ENCODE measurements at places on chromosomes 16 and 17.

GRCh38 chr17:29619251-29619650 lies 3.5 kb downstream of the CORO6 start:
- DNase-seq, result peak; percentile 12

GRCh38 chr17:46191322-46192188 lies 1.7 kb downstream of the KANSL1 start:
- peak; percentile 72 for DNase-seq

DNA sequence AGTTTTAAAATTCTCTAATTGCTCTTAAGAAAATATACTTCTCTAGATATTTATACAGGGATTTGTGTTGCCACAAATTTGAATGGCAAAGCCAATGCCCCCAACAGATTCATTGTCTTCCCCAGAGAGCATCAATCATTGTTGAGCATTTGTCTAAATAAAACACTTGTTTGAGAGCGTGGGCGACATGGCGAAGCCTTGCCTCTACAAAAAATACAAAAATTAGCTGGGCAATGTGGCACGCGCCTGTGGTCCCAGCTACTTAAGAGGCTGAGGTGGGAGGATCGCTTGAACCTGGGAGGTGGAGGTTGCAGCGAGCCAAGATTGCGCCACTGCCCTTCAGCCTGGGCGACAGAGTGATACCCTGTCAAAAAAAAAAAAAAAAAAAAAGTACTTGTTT lies 13.4 kb upstream of the SRSF1 start:
- DNase-seq, result no peak

- no peak for DNase-seq
Measured at GRCh38 chr17:29237476-29238132, 9.1 kb upstream of the CRYBA1 start.

DNA sequence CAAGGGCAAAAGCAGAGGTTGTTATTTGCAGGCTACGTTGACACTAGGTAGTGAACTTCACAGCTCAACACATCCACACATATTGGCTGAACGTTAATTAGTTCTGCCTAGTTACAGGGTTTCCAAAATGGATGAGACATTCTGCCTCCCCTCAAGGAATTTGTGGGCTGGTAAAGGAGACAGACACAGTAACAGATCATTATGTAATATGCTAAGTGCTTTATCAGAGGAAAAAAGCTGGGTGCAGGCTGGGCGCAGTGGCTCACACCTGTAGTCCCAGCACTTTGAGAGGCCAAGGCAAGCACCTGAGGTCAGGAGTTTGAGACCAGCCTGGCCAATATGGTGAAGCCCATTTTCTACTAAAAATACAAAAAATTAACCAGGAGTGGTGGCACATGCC lies 26.2 kb downstream of the BMERB1 start:
- no peak for DNase-seq

DNA sequence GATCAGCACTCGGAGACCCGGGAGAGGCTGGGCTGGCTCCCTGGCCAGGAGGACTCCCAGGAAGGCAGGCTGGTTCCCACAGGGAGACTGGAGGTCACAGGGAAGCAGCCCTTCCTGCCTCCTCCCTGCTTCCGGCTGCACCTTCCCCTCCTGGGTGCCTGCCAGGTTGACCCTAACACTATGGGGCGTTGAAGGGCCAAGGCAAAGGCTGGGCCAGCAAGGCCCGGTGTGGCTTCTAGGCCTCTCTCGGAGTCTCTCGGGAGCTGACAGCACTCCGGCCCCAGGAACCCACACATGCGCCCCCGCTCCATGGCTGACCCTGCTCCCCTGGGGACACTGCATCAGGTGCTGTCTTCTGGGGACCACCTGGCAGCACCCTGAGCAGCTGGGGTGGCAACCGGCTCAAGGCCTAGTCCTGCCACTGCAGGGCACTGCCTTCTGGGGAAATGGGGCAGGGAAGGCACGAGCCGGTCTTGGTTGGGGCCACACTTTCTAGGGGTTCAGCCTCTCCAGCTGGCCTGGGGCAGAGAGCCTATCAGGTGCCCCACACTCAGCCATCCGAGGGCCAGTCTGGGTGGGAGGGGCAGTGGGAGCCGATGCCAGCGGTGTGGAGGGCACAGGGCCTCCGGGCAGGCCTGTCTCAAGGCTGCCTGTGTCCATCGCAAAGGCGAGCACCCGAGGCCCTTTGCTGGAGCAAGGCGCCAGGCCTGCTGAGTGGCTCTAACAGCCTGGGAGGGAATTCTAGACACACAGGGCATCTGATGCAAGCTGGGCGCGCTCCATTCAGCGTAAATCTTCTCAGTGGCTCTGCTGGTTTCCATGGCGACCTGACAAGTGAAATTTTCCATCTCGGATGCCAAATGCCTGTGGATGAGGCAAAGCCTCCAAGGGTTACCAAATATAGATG lies 5.6 kb upstream of the MTSS2 start:
- DNase-seq, result peak; percentile 89

GRCh38 chr16:52963212-52963854 lies 89.4 kb downstream of the CHD9NB start:
- no peak for DNase-seq

DNA sequence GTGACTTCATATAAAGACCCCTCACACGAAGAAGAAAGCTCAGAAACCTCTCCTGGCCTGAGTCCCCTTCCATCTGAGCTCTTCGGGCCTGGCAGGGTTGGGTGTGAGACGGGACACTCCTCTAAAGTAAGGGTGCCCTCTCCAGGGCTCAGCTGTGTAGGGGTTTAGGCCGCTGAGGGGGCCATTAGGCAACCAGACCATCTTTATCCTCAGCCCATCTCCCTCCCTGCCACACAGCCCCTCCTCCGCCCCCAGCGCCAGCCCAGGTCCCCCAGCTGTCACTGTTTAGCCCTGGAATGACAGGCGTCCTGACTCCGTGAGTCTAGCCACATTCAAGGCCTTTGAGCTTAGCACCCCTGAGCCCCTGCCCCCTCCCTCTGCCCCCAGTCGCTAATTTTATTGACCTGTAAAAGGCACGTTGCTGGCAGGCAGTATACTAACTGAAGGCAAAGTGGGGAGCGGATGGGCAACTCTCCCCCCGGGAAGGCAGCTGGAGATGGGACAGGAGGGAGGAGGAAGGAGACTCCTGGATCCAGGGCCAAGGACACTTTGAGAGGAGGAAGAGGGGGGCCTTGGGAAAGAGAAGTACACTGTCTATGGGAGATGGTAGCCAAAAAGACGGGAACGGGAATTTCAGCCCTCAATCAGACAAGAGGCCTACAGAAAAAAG lies 592 bp upstream of the ZNF385C start:
- DNase-seq, result peak; percentile 49

- DNase-seq, result no peak
Measured at GRCh38 chr17:602436-602835, 112.2 kb downstream of the VPS53 start.

- no peak for DNase-seq
Measured at GRCh38 chr16:80887062-80887461, 82.7 kb upstream of the CDYL2 start.

GRCh38 chr17:76772842-76773525 lies 35.1 kb downstream of the MFSD11 start:
- no peak for DNase-seq

- no peak for DNase-seq
Measured at GRCh38 chr17:62652251-62653001, 25.0 kb downstream of the MRC2 start.

DNA sequence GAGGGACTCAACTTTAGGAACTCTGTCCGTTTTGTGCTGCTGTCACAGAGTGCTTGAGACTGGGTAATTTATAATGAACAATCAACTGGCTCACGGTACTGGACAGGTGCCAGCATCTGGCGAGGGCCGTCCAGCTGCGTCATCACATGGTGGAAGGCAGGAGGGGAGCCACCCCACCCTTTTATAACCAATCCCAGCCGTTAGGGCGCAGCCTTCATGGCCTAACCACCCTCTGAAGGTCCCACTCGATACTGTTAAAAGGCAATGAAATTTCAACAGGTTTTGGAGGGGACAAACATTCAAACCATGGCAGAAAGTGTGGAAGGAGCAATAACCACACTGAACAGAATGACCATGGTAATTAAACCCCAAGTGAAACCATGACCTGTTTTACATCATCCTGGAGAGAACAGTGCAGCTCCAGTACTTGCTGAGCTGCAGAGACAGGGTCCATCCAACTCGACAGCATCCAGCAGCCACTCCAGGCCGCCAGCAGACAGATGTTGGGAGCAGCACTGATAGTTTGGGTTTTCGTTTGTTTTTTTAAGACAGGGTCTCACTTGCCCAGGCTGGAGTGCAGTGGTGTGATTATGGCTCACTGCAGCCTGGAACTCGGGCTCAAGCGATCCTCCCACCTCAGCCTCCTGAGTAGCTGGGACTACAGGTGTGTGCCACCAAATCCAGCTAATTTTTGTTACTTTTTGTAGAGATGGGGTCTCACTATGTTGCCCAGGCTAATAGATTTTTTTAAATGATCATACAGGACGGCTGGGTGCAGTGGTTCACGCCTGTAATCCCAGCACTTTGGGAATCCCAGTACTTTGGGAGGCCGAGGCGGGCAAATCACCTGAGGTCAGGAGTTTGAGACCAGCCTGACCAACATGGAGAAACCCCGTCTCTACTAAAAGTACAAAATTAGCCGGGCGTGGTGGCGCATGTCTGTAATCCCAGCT lies 11.0 kb downstream of the CHMP6 start:
- no peak for DNase-seq

GRCh38 chr16:85534536-85535351 lies 78.4 kb upstream of the GSE1 start:
- DNase-seq, result no peak

DNA sequence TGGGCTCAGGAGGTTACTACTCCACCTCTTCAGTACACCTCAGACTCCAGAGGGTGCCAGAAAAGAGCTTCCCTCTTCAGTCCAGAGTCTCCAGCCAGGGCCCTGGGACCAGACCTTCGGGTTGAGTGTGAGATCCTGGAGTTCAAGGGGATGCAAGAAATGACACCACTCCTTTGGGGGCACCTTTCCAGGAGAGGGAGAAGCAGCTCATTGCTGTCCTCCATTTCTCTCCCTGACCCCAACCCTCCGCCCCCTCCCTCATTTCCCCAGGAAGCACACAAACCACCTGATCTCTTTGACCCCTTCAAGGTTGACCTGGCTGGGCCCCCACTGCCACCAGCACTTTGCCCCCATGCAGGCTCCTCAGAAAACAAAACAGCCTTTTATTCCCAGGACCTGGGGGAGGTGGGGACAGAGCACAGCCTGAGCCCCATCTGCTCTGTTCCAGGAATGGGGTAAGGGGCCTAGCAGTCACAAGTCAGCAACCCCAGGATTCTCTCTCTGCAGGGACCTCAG lies 21.4 kb downstream of the CDH5 start:
- no peak for DNase-seq

All from NCI-H1694 treated with DMSO at 0.1 percent for 48 hours (cell line).